ENCODE measurements at places on chromosomes 6 and 20.
A peak's percentile ranks its signal among the peaks of the same experiment; 100 is the strongest.

DNA sequence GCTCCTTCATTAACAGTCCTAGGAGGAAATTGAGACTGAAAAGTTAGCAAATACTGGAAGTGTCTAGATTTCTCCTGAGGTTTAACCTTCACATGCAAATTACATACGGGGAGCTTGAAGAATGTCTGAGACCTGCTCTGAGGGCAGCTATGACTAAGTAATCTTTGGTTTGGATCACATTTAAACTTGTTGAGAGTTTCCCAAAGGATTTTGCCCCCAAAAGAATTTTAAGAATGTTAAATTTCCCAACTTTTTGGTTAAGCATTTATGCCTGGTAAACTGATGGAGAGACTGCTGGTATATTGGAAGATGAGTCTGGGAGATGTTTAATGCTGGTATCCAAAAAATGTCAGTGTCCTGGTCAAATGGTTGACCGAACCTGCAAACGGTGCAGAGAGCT is 97.0 kb downstream of the RREB1 start:
- DNase-seq: no peak

- DNase-seq: no peak
Measured at GRCh38 chr6:126170978-126171382, 168.9 kb upstream of the CENPW start.

DNA sequence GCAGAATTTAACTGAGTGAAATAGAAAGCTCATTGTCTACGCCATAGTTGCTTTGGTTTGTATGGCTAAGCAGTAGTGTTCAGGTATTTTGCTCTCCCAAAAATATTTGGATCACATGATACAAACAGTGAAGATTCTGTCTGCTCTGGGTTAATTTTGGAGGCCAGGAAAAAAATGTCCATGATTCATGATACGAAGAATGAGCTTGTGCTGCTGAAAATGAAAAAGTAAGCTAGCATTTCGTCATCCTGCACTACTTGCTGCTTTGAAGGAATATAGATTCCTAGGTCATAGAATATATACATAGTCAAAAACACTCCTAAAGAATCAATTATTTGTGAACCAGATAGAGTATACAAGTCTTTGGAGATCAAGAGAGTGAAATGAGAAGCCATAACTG is 8.3 kb downstream of the WRNIP1 start:
- DNase-seq: no peak

- no peak for DNase-seq
Measured at GRCh38 chr6:25415701-25416100, 136.5 kb downstream of the CARMIL1 start.

GRCh38 chr6:111057074-111057752 is 30.1 kb upstream of the SLC16A10 start:
- DNase-seq: peak; percentile 43
